ENCODE measurements at places on chromosomes 3 and 15.

- DNase-seq: no peak
Observed at GRCh38 chr3:39407773-39408492, 1.4 kb downstream of the RPSA start.

GRCh38 chr15:92907229-92907628 lies 7.1 kb downstream of the CHD2 start:
- DNase-seq: no peak

GRCh38 chr3:134205451-134205850 lies 45.2 kb downstream of the RYK start:
- DNase-seq: peak; percentile 3

GRCh38 chr3:24507776-24508422 lies 13.2 kb upstream of the THRB start:
- no peak for DNase-seq

DNA sequence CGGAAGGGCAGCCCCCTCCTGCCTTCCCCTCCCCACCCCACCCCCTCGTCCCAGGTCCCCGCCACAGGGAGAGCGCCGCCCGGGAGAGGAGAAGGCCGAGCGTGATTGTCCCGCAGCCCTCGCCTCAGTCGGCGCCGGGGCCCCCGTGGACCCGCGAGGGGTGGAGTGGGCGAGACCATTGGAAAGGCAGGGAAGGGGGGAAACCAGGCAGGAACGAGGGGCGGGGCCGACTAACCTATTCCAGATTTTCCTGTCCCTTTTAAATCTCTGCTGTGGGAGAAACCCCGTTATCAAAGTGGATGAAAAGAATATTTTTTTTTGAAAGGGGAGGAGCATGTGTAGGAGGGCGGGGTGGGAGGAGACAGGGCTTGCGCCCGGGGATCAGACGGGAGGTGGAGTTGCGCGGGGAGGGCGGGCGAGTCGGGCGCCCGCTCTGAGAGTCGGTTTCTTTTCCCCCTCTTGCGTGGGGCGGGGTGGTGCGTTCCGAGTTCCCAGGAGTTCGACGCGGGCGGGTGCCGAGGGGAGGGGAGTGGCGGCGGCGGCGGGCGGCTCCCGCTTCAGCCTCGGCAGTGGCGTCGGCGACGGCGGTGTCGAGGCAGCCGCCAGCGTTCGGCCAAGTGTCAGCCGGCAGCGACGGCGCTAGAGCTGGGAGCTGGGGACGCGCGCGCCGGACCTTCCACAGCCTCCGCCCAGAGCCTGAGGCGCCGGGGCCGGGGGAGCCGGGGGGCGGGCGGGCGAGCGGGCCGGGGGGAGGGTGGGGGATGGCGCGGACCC lies at the start of gene NECTIN3:
Gene NECTIN3 (plus strand): TSS at position 560 of the 774 bp plus-strand sequence. CDS start 202 bp downstream, at position 762.
- peak; percentile 81 for DNase-seq

DNA sequence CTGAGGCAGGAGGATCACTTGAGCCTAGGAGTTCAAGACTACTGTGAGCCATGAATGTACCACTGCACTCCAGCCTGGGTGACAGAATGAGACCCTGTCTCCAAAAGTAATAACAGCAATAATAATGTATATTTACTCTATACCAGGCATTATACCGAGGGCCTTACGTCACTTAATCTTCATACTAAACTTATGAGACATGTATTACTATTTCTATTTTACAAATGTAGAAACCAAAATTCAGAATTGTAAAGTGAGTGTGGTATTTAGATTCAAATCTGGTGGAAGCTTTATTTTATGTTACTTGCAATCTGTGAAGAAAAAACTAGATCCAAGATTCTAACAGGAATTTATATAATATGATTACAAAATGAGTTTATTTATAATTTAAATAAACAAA lies 9.7 kb upstream of the BLM start:
- no peak for DNase-seq

- DNase-seq: no peak
Observed at GRCh38 chr3:14179114-14179465, 473 bp downstream of the LSM3 start.

DNA sequence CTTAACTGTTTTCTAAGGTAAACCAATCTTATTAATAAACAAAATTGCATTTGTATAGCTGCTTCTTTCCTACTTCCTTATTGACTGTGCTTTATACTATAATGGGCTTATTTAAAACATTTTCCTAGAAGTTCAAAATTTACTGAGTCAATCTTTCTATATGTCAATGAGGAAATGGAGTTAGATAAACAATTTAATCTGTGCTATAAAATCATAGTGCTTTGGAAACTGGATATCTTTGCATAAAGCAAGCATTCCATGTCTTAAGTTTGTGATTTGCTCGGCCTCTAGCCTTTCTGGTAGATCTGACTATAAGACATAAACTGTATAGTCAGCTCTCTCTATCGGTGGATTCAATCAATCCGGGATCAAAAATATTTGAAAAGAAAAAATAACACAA lies 99.6 kb downstream of the NEDD4 start:
- DNase-seq: no peak

DNA sequence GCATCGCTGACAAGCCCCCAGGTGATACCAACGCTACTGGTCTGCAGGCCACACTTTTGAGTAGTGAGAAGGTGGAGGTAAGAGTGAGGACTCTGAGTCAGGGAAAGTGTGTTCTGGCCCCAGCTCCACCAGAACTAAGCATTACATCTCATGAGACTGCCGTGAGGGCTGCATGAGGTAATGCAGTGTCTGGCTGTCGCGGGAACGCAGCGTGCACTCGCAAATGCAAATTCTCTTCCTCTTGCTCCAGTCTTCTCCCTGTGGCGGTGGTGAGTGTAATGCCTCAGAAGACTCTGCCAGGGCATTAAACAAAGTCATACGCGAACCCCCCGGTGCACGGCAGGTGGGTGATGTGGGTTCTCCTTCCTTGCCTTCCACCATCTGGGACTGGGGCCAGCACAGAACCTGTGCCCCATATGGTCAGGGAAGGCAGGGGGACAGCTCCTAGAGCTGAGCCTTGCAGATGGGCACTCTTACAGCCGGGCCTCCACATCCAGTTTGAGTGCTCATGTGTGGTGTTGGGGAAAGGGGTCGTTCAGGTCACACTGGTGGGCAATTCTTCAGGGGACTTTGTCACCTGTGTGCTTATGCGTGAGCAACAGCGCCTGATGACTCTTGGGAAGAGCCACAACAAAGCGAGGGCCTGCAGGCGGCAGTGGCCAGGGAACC lies 175.8 kb downstream of the XXYLT1 start:
- DNase-seq: peak; percentile 18

- peak; percentile 64 for DNase-seq
Observed at GRCh38 chr3:112379020-112379690, 46.2 kb downstream of the CD200 start.

DNA sequence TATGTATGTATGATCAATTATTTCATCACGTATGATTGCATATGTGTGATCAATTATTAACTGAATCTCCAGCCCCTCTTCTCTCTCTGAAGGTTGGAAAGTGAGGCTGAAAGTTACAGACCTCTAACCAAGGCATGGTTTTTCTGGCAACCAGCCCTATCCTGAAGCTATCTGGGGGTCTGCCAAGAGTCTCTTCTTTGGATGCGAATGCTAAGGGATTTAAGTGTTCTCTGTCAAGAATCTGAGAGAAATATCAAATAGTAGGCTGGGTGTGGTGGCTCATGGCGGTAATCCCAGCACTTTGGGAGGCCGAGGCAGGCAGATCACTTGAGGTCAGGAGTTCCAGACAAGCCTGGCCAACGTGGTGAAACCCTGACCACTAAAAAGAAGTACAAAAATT lies 8.1 kb downstream of the NKTR start:
- no peak for DNase-seq

DNA sequence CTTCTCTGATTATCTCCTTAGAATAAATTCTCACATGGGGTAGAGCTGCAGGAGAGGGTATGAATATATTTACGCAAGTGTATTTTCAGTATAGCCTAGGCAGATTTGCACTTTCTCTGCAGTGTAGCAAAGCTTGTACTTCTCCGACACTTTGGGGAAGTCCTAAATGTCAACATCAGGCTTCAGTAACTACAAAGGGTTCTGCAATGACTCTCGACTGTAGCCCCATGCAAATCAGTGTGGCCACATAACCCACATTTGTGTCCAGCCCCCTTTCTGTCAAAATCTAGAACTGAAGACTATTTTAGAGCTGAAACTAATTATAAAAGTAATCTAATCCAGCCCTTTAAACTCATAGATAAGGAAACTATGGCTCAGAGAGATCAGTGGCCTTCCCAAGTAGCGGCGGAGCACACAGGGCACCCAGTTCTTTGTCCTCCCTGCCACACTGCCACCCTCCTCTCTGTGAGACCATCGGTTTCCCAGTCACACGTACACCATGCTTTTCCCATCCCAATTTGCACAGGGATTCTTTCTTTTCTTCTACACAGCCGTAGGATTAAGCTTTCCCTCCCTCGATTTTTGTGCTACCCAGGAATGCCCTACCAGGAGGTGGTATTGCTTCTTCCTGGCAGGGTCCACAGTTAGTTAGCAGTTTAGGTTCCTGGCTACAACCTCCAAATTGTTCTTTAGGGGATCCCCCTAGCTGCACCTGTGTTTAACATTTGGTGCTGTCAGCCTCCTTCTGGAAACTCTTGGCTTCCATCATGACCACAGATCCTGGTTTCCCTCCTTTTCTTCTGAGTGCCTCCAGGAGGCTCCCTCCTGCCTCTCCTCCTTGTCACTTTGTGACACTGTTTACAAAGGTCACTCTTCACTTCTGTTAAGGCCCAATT lies 22.9 kb downstream of the MRAS start:
- DNase-seq: no peak

- no peak for DNase-seq
Observed at GRCh38 chr3:46987743-46988401, 8.4 kb downstream of the NBEAL2 start.

DNA sequence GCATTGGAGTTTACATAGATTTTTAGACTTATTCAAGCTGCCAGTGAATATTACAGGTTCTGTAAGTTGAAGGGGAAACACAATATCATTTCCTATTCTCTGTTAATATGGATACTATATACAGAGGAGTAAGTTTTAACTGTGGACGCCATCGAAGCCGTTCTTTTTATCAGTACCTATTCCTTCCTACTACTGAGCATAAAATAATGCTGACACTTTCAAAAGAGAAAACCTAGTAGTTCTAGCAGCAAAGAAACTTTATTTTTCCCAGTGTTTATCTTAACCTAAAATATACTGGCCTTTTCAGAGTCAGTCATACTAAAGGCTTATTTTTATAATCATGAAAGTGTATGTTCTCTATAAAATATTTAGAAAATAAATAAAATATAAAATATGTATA lies 14.2 kb downstream of the LRRC31 start:
- DNase-seq: no peak

DNA sequence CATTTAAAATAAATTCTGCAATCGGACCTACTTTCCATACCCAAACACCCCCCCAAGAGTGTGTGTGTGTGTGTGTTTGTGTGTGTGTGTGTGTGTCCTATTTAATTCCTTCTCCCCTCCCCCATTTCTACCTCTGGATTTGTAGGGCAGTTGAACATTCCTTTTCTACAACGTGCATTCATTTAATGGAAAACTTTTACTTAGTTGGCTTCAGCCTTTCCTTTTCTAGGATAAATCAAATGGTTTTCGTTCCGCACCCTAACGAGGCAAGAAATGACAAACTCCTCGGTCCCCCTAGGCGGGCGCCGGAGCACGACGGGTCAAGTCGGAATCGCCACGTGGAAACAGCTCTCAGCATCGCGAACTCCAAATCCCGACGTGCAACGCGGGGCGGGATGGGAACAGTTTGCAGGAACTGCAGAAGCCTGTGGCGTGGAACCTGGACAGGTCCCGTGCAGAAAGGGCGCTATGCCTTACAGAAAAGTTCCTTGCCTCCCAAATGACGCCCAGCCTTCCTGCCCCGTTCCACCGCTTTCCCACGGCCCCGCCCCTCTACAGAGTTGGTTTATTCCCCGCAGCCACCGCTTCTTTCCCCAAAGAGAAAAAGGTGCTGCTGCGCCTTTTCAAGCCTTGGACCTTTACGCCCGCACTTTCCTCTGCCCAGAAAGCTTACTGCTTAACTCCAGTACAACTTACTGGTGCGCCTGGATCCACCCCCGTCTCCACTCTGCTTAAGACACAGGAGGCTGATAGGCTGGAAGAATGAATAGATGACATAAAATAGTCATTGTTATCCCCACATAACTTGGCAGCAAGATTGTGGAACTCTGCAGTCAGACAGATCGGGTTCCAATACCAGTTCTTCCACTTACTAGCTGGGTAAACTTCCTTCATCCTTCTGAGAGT lies 1.1 kb upstream of the EIF2B5 start:
- DNase-seq: peak; percentile 86

DNA sequence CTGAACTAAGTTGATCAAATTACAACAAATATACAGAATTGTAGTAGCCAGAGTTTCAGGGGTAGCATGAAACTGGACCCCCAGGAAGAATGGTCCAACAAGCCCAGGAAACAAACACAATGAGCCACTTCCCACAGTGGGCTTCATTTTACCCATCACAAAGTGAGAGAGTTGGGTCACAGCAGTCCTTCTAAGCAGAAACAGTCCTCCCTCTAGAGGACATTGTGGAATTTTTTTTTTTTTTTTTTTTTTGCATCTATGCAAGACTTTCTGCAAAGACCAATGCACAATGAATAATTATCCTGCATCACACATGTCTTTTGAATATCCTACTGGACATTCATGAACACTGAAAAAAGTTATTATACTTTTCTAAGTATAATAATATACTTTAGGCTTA lies 73.8 kb upstream of the ATP13A5 start:
- DNase-seq: peak; percentile 26

- no peak for DNase-seq
Observed at GRCh38 chr3:15886521-15886920, 88.7 kb upstream of the ANKRD28 start.

- no peak for DNase-seq
Observed at GRCh38 chr3:188904670-188905069, 267.1 kb upstream of the TPRG1 start.

DNA sequence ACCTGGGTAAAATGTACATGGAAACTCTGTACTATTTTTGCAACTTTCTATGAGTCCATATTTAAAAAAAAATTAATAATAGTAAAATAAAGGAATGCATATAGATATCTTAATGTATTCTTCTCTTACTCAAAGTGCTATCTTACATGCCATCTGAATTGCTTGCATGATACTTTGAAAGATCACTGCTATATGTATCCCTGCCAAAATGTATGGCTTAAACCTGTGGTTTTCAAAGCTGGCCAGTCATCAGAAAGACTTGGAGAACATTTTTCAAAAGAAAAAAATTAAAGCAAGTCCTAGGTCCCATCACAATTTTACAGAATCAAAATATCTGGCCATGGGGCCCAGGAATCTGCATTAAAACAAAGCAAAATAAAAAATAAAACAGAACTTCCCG lies 262.1 kb downstream of the LPP start:
- no peak for DNase-seq

DNA sequence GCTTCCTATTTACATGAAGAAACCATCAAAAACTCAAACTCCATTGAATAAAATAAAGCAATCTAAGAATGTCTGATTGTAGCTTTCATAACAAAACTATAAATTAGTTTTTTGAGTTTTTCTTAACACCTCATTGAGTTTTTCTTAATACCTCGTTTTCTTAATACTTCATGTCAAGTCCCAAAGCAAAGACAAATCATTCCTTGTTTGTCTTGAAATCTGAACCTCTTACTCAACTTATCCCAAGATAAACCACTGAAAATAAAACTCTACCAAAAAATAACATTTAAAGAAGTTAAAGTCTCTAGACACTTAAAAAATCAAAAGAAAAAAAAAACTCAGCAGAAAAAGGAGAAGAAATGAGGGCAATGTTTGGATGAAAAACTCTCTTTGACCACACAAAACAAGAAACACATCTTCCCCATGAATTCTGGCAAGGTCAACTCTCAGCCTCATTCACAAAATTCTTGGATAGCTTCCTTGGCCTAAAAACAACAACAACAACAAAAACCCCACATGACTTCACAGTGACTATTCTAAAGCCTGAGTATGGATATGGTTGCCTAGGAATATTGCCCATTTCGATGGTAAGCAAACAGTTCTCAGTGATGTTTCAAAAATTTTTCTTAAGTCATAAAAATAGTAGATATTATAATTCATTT lies 38.2 kb downstream of the TMCC1 start:
- DNase-seq: no peak

Data from NCI-H2171 treated with DMSO at 0.1 percent for 48 hours (cell line).